Hippocampal formation (tissue), 2 donors: ENCODE measurements at places on chromosomes 3 and 15.

- DNase-seq = no peak
Observed at GRCh38 chr3:22228705-22229104, 477.7 kb upstream of the ZNF385D start.

DNA sequence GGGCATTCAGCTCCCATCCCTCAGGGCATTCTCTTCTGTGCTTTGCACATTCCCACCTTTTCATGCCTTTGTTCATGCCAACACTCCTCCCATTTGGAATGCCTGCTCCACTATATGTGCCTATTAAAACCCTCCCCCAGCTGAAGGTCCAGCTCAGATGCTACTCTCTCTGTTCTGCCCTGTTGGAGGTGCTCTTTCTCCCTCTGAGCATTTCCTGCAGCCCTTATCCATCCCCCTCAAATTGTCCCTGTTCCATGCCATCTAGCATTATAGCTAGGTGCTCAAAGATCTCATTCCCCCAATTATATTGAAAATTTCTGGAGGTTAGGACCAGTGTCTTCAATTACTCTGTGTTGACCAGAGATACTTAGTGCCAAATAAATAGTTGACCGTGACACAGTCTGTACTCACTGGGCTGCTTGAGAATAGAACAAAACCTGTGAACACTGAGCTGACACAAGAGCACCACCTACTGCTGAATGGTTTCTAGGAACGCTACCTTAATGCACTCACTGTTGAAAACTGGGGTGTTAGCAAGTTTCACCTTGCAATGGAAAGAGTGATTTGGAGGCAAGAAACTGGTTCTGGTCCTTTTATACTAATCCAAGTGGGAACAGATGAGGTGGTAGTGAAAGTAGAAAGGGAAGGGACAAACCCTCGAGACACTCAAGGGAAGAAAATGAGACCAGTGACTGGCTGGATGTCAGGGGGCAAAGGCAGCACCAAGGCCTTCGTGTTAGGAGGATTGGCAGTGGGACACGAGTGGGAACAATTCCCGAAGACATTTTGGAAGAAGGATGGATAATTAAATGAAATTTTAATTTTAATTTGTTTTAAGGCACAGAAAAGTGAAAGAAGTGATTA lies 289.8 kb upstream of the ROPN1 start:
- peak; percentile 33 for DNase-seq

DNA sequence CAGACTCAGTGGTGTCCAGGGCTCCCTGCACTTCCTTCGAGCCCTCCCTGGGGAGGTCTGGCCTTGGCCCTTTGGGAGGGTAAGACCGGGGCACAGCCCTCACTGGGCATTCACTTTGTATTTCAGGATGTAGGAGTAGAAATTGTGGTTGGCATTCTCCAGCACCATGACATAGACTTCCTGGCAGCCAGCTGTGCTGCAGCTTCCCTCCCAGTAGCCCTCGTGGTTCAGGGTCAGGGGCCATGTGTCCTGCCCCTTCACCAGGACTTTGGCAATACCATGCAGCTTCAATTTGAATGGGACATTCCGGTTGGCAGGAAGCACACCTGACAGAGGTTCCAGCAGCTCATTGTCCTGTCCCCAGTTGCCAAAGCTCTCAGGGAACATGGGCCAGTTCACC lies 47.3 kb downstream of the KY start:
- no peak for DNase-seq

GRCh38 chr3:155130001-155130400 lies 49.9 kb downstream of the MME start:
- DNase-seq = no peak

- DNase-seq = peak; percentile 60
Observed at GRCh38 chr3:49132437-49133225, at the start of gene LAMB2. Gene LAMB2, minus strand, starts transcription at chr3:49133050. Its CDS starts 183 bp downstream, at chr3:49132867.

DNA sequence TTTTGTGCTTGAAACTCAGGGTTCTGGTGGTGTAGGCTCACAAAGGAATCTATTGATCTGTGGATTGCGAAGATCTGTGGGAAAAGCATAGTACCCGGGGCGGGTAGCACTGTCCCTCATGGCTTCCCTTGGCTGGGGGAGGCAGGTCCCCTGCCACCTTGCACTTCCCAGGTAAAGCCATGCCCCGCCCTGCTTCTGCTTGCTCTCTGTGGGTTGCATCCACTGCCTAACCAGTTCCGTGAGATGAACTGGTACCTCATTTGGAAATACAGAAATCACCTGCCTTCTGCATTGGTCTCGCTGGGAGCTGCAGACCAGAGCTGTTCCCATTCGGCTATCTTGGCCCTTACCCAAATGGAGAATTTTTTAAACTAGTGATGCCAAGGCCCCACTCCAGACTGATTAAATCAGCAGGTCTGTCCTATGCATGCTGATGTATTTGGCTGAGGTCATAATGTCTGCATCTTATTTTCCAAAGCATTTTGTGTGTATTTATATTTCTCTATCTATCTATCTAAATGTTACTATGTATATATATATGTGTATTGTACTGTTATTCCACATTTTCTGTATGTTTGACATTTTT lies 65.5 kb upstream of the SLC7A14 start:
- no peak for DNase-seq

DNA sequence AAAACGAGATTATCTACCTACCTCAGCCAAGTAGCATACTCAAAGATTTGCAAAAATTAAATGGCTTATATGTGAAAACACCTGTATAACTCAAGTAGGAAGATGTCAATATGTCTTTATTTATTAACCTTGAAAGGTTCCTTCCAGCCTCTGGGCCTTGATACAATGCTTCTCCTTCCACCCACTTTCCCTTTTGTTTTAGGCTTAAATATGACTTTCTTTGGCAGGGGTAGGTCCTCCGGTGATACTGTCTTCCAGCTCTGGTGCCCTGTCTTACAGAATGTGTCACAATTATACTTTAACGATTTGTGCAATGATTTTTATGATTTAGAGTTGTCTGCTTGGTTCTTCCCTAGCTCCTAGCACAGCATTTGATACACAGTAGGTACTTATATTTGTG lies 4.1 kb downstream of the LINS1 start:
- no peak for DNase-seq

DNA sequence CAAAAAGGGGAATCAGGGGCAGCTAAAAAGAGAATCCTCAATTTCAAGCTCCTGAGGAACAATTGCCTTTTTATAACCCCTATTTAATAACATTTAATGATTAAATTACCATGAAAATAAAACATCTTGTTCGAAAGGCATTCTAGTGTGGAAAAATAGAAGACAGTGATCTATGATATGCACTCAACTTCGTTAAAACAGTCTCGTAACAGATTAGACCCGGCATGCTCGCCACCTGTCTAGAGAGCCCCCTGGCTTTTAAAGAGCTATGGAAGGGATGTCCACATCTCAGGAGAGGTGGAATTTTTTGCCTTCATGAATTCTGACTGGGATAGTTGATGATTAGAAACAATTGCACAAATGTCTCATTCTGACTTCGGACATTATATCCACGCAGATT lies 153.7 kb upstream of the MDFIC2 start:
- no peak for DNase-seq

- DNase-seq = no peak
Observed at GRCh38 chr15:90358124-90359033, 6.3 kb downstream of the ZNF774 start.

GRCh38 chr3:62332835-62333244 lies 40.5 kb downstream of the FEZF2 start:
- DNase-seq = peak; percentile 53

DNA sequence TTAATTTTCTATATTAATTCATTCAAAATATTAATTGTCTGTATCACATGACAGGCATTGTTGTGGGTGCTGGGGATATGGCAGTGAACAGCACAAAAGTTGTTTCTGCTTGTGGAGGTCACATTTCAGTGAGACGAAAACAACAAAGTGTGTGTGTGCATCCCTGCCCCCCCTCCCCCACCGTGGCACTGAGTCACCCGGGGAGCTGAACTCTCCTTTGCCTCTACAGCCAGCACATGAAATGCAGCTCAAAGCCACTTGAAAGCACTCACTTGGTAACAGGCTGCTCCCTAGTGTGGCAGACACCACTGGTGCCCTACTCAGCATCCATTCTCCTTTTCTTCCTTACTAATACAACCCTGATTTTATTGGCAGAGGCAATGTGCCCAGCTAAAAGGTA lies 16.9 kb upstream of the SCAMP5 start:
- no peak for DNase-seq

GRCh38 chr3:52218026-52218425 lies 7.4 kb downstream of the TLR9 start:
- no peak for DNase-seq

DNA sequence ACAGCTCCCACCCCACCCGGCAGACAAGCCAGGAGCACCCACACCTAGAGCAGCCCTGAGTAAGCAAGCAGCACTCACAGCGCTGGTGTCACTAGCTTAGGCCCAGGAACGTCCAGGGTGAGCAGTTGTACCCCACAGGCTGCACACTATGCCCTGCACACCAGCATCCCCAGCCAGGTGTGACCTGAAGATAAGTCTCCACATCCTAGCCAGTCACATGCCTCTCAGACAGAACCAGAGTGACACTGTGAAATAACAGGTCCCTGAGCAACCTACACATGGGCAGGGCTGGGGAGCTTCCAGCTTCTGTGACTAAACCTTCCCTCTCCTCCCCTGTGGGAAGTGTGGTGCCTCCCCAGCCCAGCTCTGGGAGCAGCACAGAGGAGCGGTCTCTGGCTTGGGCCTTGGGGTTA lies 253.6 kb downstream of the UACA start:
- no peak for DNase-seq

- DNase-seq = no peak
Observed at GRCh38 chr15:37009288-37009687, 91.1 kb downstream of the MEIS2 start.

- peak; percentile 24 for DNase-seq
Observed at GRCh38 chr3:38843898-38844297, 27.9 kb upstream of the SCN10A start.

- no peak for DNase-seq
Observed at GRCh38 chr15:90624278-90624981, 92.7 kb upstream of the BLM start.

- DNase-seq = no peak
Observed at GRCh38 chr3:163056874-163057497, 1560.4 kb downstream of the OTOL1 start.

DNA sequence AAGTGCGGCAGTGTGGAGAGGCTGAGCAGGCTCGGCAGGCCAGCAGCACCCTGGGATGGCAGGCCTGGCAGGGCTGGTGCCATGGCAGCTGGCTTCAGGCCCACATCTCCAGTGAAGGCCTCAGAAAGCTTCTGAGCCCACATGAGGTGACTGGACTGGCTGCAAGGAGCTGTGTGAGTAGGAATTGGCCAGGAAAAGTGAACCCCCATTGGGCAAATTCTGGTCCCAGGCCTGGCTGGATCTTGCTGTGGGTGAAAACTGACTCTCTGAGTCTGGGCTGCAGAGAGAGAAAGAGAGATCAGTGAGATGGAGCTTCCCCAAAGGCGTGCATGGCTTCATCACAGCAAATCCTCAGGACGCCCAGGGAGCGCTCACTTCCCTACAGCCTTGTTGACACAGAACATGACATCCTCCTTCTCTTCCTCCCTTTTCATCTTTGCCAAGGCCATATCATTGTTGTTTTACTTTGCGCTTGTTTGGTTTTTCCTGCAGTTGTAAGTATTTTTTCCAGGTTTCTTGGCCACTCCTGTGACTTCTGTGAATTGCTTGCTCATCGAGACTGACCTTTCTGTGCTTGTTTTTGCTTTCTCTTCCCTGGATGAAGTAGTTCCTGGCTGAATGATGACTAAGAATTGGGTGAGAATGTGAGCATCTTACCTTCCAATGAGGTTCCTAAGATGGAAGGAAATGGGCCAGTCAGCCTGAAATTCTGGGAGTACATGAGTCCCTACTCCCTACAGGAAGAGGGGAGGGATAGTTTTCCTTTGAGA lies 299.1 kb downstream of the TLE3 start:
- DNase-seq = no peak

DNA sequence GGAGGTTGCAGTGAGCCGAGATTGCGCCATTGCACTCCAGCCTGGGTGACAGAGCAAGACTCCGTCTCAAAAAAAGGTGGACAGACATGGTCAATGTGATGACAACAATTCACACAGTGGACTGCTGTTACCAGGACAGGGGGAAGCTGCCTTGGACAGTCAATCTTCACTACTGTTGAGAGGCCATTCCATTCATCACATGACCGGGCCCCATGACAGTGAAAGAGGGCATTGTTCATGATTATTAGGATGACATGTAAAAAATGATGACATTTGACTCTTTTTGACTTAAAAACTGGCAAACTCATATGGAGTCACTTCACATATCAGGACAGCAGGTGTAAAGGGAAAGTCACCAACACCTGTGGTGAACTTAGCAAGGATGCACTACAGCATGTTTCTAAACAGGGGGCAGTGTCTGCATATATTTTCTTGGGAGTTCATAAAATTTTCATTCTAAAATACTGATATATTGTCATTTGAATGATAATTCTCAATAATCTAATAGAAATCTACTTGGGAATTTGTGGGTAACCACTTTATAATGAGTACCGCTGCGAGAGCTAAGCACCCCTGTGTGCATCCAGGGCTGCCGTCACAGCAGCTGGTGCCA lies 34.2 kb upstream of the LDHAL6B start:
- DNase-seq = no peak

- no peak for DNase-seq
Observed at GRCh38 chr3:15795651-15796308, 2.0 kb downstream of the ANKRD28 start.

DNA sequence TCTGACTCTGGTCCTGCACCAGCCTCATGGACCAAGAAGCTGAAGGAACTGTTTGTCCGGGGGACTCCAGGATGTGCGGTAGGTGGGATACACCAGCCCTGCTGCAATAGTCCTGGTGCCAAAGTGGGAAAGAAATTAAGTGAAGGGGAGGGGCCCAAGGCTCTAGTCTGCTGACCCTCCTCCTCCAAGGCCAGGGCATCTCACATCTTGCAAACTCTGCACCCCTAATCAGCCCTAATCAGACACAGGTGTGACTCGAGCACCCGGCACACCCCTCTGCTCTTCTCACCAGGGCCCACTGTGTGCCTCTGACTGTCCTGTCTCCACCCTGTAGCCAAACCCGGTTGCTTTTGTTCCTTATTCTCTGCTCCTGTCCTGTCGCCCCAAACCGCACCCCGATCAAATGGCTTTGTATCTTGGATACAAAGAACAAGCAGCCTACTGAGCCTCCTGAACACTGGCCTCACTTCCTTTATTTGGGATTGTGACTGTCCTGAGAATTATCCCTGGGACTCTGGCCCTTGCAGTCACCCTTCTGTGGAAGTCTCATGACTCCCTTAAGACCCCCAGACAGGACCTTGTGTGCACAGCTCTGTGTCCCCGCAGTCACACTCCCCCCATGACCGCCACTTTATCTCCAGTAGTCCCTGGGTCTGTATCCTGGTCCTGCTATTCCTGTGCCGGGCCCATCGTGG lies 26.7 kb upstream of the SLC41A3 start:
- DNase-seq = no peak
